ENCODE measurements at places on chromosomes 2 and 18. TPM values are rescaled to one million over a fixed set of nuclear protein-coding genes. Genes with fewer than 3 reads are reported as not detected.

The C1QL2 gene
- total RNA-seq = 11.6 TPM

The RSAD2 gene
- total RNA-seq = 0.32 TPM

The VWC2L gene
- not detected for total RNA-seq

The FAM237A gene
- total RNA-seq = not detected

The NCOA1 gene
- total RNA-seq = 19.3 TPM

The CCBE1 gene
- total RNA-seq = 0.32 TPM

The SCTR gene
- not detected for total RNA-seq

The DQX1 gene
- not detected for total RNA-seq

The GAREM2 gene
- total RNA-seq = 2.1 TPM

The TIMM21 gene
- 27.2 TPM for total RNA-seq

The TNFAIP6 gene
- total RNA-seq = 13.6 TPM

The CNGA3 gene
- total RNA-seq = not detected

The IL1A gene
- total RNA-seq = not detected

The CYBRD1 gene
- total RNA-seq = 222 TPM

The SMYD1 gene
- not detected for total RNA-seq

The FAM124B gene
- 13.3 TPM for total RNA-seq

The RNF25 gene
- 36.0 TPM for total RNA-seq

The RUFY4 gene
- total RNA-seq = not detected

The PJVK gene
- total RNA-seq = not detected

The DTNB gene
- 22.7 TPM for total RNA-seq

The ANKRD62 gene
- not detected for total RNA-seq

The RAPGEF4 gene
- total RNA-seq = 79.9 TPM

The EVX2 gene
- total RNA-seq = not detected

The ACKR3 gene
- 75.6 TPM for total RNA-seq

The NDUFS1 gene
- total RNA-seq = 16.4 TPM

The FBXO15 gene
- total RNA-seq = not detected

The TMEM163 gene
- not detected for total RNA-seq

The TUBA3E gene
- not detected for total RNA-seq

The KIAA2012 gene
- total RNA-seq = 0.11 TPM

The REG1B gene
- not detected for total RNA-seq

The FANCL gene
- 3.2 TPM for total RNA-seq

The UGT1A5 gene
- total RNA-seq = not detected

The TSGA10 gene
- not detected for total RNA-seq

The MPP4 gene
- not detected for total RNA-seq

The TMEM37 gene
- 2.3 TPM for total RNA-seq

The INHBB gene
- total RNA-seq = 8.1 TPM

The DNAH7 gene
- 0.21 TPM for total RNA-seq

The DUSP19 gene
- 1.3 TPM for total RNA-seq

The THOC1 gene
- total RNA-seq = 12.0 TPM

The SKA1 gene
- total RNA-seq = not detected

The FAP gene
- 16.7 TPM for total RNA-seq

The EFR3B gene
- total RNA-seq = 0.32 TPM

The CYP27C1 gene
- total RNA-seq = not detected

The TMEM131 gene
- total RNA-seq = 20.0 TPM

The CSRNP3 gene
- 2.8 TPM for total RNA-seq

The CD28 gene
- 4.0 TPM for total RNA-seq

The NDC80 gene
- total RNA-seq = not detected

The RAX gene
- total RNA-seq = not detected

The GCG gene
- total RNA-seq = not detected

The C2orf72 gene
- 20.5 TPM for total RNA-seq

The MRO gene
- 1.4 TPM for total RNA-seq

The SLC5A6 gene
- total RNA-seq = 85.7 TPM

The TMEM198 gene
- total RNA-seq = 6.0 TPM

The TUBB8B gene
- not detected for total RNA-seq

The ITPRID2 gene
- 50.9 TPM for total RNA-seq

The PARD3B gene
- total RNA-seq = 9.5 TPM
